Inflammatory macrophage (primary cell): ENCODE measurements at places on chromosomes 13 and 19.

DNA sequence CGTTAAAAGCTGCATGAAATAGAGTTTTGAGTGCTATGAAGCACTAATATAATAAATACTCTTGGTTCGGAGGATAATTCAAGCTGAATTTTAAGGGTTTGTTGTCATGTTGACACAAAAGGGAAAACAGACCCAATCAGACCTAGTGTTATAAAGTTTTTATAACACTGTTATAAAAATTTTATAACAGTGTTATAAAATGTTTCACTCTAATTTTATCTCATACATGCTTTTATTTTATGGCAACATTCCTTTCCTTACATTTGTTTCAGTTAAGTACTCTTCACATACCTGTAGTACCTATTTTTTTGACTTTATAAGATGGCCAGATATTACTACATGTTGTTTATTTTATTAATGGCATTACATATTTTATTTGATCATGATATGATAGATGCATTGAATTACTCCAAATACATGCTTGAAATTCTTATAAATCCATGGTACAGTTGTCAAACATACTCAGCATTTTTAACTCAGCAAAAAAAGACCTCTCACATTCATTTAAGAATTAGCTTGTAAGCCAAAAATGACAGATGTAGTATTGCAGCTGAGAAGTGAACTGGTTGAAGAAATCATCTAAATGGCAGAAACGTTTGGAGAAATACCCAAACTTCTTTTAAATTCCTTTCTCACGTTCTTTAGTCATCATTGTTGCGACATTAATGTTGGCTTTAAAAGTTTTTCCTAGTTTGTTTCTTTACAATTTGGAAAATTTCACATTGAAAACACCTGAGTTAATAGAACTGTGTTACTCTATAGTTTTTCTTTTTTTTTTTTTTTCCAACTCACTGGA lies 104.5 kb downstream of the PIBF1 start:
- DNase-seq, result no peak

DNA sequence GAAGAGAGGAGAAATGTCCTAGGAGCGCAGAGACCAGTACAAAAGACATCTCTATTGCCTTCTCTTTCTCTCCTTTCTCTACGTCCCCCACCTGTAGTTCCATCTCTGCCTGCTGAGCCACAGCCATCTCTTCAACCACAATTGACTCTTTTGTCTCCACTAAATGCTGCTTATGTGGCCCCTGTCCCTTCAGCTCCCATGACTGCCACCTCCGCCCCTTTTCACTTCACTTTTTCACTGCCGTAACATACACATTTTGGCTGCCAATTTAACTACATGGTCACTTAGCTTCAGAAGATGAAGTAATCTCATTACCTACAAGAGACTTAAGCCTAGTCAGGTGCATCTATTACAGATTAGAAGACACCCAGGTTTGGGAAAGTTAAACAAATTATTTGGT lies 81.9 kb downstream of the MZT1 start:
- DNase-seq, result no peak

DNA sequence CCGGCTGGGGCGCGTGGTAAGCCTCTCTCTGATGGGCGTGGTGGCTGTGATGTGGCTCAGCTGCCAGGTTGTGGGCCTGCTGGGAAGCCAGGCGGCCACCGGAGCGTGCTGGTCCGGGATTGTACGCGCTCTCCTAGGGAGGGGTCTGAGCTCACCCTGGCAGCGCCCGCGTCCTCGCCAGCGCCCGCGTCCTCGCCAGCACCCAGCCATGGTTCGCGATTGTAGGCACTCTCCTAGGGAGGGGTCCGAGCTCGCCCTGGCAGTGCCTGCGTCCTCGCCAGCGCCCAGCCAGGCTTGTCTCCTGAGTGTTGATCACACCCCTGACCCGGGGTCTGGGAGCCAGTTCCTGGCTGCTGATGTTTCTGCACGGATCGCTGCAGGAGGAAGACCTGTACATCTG lies 13.8 kb downstream of the ADAT3 start:
- DNase-seq, result no peak

DNA sequence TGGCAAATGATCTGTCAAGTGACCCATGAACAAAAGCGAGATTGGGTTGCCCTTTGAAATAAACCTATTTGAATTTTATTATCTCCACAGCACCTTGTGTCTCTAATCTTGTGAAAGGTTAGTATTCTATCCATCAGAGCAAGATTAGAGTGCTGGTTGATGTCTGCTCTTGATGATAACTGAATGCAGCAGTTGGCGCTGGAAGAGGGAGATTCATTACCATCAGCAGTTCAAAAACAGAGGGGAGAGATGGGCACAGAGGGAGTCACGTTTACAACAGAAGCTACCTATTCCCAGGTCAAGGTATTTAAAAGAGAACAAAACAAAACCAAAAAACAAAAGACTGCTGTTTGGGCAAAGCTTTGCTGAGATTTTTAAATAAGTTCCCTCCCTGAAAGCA lies 588.1 kb downstream of the GPC6 start:
- DNase-seq, result no peak

DNA sequence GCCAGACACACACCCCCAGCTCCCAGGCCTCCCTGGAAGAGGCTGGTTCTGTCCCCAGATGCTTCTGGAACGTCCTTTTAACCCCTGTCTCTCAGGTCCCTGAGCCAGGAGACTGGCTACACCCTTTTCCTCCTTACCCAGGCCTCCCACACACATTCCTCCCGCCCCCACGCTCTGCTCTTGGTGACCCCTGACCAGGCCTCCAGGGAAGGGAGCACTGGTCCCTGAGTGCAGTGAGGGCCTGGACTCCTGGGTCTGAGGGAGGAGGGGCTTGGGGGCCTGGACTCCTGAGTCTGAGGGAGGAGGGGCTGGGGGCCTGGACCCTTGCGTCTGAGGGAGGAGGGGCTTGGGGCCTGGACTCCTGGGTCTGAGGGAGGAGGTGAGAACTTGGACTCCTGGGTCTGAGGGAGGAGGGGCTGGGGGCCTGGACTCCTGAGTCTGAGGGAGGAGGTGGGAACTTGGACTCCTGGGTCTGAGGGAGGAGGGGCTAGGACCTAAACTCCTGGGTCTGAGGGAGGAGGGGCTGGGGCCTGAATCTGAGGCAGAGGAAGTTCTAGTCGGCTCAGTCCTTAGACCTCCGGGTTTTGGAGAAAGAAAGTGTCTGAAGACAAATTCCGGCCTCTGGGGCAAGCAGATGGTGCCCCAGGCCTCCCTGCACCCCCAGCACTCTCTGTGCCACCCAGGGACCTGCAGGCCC lies 527 bp downstream of the KLK6 start:
- DNase-seq, result no peak

DNA sequence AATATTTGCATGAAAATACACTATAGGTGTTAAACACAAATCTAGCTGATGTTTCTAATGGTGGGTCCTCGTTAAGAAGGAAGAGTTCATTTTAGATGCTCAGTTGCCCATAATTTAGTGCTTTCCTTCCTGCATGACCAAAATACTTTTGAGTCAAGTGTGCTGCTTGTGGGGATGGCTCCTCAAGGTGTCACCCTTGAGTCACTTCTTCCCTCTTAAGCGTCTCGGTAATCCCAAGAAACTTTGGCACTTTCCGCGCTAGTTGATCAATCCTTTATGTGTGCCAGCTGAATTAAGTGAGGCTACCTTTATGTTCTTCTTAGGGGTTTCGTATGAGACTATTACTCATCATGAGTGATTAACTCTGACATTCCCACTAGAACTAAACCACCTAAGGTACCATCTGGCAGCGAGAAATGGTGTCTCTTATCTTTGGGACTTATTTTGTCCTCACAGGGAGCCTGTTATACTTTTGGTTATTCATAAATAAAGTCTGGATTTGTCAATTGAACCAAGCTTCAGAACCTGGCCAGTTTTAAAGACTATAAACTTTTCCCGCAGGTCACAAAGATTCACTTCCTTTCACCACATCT lies 106.8 kb downstream of the NHLRC3 start:
- peak; percentile 27 for DNase-seq

- DNase-seq, result no peak
Measured at GRCh38 chr19:37470216-37470615, 1.1 kb downstream of the ZNF570 start.

- no peak for DNase-seq
Measured at GRCh38 chr19:15247107-15248014, 15.1 kb upstream of the EPHX3 start.

DNA sequence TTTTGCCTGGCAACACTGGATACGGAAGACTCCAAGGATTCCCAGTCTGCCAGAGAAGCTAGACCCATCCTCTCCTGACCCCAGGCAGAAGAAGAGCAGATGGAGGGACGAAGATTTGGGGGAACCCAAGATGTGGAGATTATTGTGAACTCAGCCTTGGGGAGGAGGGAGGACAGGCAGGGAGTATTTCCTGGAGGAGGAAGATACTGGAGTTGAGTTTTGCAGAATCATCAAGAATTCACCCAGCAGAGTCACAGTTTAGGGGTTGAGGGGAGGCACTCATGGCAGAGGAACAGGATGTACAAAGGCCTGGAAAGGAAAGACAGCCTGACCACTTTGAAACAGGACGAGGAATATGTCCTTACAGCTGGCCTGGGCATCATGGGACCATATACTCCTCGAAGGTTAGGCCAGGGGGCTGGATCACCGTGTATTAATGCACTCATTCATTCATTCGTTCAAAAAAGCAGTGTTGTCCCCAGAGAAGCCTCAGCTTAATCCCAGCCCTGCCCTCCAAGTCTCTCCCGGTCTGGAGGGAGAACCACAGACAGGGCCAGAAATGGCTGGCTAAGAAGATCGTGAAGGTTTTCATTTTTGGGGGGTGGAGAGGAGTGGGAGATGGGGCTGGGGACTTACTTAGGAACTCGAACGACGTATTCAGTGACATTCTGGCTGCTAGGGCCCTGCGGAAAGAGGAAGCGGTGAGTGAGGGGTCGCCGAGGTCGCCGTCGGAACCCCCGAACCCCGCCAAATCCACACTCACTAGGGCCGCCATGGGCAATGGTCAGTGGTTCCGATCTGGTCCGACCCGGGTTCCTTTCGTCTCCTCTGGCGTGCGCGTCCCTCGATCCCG lies 517 bp downstream of the GTF2F1 start:
- no peak for DNase-seq

DNA sequence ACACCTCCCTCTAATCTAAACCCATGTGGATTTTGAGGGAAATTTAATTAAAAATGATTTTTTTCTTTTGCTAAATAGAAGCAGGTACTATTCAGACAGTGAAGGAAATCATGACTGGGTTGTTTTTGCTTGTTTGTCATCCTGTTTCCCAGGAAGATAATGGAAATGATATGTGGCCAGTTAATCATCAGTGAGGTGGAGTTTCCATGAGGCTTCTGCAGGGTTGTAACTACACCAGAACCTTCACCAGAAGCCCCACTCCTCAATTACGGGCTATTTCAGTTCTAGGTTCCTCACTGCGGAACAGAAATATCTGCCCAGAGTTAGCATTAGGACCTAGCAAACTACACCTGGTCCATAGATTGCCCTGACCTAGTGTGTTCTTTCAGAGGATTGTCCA lies 394.0 kb downstream of the DLEU7 start:
- DNase-seq, result no peak

- DNase-seq, result no peak
Measured at GRCh38 chr13:95745289-95745688, 68.3 kb downstream of the DNAJC3 start.

DNA sequence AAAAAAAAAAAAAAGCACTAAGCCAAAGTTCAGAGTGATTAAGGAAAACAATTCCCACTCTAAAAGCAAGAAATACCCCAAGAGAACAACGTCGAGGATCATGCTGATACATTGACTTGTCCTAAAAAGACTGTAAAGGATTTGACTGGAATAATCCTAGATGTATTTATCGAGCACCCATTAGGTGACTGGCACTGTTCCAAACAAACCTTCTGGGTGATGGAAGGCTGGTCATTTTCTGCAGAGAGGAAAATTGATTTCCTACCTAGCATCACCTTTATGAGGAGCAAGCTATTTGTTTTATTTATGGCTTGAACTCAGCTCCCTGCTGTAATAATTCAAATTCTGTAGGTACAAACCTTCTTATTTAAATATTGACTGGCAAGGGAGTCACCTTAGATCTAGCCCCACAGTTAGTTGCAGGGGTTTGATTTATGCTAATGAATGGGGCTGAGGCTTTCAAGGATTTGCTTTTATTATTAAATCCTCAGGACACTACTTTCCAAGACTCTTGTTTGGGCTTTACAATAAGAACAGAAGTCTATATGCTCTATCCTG lies 471.0 kb downstream of the OLFM4 start:
- no peak for DNase-seq

DNA sequence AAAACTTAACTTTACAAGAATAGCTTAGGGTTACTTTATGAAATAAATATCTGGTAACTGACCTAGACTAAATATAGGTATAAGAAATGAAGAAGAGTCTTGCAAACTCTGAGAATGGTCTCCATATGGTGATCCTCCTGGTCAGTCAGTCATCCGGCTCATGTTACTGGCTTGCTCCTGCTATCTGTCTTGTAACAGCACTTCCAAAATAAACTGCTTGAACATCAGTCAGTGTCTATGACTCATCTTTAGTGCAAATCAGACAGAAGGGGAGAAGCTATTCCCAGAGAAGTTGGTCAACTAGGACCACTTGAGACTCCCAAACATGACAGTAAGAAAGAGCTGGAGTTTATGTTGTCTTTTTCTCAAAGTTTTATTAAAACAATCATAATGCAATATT lies 1550.9 kb downstream of the PCDH9 start:
- no peak for DNase-seq

GRCh38 chr13:105509981-105510762 lies 1025.3 kb downstream of the EFNB2 start:
- no peak for DNase-seq

DNA sequence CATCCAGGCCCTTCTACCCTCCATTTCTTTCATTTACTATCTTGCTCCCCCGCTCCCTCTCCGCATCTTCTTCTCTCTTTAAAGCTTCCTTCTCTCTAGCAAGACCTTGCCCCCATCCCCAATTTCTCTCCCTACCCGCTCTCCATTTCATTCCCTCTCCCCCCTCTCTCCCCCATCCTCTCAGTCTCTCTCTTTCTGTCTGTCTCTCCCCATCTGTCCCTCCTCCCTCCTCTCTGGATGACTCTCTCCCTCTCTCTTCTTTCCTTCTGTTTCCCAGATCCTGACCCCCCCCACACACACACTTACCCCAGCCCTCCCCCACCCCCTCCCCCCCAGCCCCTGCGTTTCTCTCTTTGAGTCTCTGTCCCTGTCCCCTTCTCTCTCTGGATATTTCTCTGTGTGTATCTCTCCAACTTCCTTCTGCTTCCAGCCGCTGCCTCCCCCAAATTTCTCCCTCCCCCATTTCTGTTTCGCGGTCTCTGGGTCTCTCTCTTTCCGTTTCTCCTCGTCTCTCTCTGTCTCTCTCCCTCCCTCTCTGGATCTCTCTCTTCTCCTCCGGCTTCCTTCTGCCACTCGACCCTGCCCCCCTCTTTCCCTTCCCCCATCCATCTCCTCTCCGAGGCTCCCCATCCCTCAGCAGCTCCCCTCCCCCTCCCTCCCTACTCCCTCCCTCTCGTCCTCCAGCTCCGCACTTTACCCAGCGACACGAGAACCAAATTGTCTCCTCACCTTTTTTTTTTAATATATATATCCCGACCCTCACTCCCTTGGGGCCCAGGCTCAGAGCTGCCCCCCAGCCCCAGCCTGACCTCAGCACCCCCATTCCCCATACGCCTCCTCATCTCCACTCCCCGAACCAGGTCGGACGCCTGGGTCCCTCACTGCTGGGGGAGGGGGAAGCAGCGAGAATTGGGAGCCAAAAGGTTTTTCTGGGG lies 3.6 kb upstream of the CACNG8 start:
- DNase-seq, result no peak
